Memory B cell (primary cell): ENCODE measurements at places on chromosomes 5 and 9.

DNA sequence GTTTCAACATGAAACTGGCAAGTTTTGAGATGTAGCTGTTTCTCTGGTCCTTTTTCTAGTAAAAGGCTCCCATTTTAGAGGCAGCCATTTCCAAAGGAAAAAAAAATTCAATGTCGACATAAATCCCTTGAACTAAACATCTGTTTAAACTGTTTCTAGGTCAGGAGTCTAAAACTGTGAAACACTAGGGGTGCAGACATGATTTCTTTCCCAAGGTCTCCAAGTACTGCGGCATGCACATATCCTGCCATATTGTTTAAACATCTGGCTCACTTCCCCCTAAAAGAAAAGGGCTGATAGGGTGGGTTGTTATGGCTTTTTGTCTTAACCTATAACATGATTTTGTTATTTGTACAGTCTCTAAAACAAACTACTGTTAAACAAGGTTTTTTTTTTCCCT lies 51.1 kb downstream of the NFIB start:
- DNase-seq = no peak

- DNase-seq = no peak
Observed at GRCh38 chr9:1718836-1719235, 296.3 kb upstream of the SMARCA2 start.

DNA sequence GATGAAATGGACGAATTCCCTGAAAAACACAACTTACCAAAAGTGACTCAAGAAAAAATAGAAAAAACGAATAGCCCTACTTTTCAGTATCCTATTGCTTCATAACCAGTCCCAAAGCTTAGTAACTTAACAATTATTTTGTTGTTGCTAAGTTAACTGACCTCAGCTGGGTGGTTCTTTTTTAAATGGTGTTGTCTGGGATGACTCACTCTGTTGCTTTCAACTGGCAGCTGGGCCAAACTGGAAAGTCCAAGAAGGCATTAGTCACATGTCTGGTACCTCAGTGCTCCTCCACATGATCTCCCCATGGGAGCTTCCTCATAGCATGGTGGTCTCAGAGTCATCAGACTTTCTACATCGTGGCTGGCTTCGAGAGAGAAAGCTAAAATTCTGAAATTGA lies 47.8 kb upstream of the ADAMTS2 start:
- DNase-seq = no peak

DNA sequence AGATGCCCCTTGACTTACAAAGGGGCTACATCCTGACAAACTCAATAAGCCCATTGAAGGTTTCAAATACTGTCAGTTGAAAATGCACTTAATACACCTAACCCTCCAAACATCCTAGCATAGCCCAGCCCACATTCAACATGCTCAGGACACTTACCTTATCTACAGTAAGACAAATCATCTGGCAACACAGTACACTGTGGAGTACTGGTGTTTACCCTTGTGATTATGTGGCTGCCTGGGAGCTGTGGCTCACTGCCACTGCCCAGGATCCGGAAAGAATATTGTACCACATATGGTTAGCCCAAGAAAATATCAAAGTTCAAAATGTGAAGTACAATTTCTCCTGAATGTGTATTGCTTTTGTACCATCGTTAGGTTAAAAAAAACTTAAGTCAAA lies 562.2 kb downstream of the HTR1A start:
- no peak for DNase-seq
